Effector CD8-positive, alpha-beta T cell (primary cell): ENCODE measurements at places on chromosomes 5 and 9.

DNA sequence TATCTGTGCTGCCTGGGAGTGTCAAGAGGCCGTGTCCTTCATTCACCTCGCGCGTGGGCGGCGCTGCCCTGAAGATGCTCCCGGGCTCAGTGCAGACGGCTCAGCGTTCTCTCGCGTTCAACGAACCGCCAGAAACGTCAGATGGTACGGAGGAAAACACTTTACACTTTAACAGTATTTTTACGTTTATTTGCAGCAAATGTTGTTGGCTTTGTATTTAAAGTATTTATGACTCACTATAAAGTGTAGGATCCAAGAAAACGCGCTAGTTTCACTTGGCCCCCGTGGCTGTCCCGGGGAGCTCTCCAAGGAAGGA lies 544 bp upstream of the ERCC6L2 start:
- DNase-seq = peak; percentile 36

- DNase-seq = no peak
Observed at GRCh38 chr9:97388721-97389238, 23.1 kb upstream of the TDRD7 start.

- no peak for DNase-seq
Observed at GRCh38 chr5:175824676-175825075, 46.7 kb upstream of the CPLX2 start.

DNA sequence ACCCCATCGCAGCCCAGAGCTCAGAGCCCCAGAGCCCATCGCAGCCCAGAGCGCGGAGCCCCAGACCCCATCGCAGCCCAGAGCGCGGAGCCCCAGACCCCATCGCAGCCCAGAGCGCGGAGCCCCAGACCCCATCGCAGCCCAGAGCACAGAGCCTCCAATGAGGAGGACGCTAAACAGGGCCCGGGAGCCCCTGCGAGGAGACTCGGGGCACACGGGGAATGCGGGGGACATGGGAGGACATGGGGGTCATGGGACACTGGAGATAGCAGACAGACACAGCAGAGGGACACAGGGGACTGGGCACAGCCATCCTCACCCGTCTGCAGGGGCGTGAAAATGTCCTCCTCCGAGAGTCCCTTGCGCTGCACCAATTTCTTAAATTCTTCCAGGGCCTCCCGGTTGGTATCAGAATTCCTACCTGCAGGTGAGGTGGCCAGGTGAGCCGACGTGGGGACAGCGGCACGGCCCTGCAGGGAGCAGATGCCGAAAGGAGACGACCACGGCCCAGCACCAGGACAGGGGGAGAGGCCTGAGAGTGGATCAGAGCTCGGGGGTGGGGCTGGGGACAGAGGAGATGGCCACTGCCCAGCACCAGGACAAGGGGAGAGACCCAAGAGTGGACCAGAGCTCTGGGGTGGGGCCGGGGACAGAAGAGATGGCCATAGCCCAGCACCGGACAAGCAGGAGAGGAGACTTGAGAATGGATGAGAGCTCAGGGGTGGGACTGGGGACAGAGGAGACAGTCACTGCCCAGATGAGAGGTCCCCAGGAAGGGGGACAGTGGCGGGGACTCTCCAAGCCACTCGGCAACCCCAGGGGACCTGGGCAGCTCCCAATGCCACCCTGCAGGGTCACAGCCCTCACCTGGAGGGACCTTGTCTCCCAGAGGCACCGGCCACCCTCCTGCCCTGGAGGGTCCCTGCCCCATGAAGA lies 2.8 kb downstream of the OBP2B start:
- no peak for DNase-seq

DNA sequence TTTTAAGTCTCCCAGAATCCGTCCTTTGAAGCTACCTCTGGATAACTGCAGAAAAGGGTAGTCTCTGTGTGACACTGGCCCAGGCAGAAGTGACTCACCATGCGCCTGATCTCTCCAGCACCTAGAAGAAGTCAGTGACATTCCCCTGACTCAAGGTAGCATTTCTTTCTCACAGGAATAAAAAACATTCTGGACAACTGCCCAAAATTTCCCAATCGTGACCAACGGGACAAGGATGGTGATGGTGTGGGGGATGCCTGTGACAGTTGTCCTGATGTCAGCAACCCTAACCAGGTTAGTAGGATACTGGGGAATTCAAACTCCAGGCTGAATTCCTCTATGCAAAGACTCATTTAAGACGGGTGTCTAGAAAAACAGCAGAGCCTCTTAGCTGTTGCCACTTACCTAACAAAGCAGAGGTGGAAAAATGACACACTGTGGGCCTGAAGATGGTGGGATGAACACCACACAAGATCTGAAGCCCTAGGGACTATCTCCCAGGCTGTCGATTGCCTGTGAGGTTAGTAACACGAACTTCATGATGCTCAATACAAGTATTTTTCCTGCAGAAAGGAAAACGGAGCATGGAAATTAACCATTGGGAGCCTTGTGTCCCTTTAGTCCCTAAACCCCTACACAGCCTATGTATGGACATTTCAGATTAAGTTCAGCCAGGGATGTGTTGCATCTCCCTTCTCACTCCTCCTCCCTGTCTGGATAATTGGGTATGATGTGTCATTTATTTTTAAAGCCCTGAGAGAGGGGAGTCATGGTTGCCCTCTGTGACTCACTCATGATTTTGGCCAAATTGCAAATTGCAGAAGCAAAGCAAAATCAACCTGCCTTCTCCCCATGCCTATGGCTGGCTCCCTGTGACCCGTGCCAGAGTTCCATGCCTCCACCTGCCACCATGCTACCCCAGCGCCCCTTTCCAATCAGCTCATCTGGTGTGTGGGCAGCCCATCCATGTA lies 37.2 kb downstream of the THBS4 start:
- DNase-seq = no peak

DNA sequence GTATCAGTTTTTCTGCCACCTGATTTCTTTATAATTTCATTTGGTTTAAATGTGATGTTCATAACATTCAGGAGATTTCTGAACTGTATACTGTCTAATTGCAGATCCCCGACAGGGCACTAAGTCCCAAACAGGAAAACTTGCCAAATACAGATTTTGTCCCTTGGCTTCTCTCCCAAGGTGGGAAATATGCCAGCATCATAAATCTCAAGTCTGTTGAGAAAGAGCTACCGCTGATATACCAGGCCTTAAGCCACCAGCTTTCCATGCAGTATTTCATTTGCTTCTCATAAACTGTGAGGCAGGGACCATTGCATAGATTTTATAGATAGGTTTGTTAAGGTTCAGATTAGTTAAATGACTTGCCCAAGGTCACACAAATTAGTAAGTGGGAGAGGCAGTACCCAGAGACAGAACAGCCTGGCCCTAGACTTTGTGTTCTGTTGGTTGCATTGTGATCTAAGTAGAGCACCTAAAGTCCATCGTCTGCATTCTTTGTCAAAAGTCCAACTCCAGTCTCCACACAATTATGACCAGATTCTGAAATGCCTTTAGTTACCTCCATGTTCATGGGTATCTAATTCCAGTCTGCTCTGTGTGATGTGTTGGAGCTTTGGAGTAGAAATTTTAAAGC lies 16.2 kb downstream of the GPR21 start:
- DNase-seq = no peak

- no peak for DNase-seq
Observed at GRCh38 chr5:87020099-87020934, 247.4 kb upstream of the RASA1 start.

DNA sequence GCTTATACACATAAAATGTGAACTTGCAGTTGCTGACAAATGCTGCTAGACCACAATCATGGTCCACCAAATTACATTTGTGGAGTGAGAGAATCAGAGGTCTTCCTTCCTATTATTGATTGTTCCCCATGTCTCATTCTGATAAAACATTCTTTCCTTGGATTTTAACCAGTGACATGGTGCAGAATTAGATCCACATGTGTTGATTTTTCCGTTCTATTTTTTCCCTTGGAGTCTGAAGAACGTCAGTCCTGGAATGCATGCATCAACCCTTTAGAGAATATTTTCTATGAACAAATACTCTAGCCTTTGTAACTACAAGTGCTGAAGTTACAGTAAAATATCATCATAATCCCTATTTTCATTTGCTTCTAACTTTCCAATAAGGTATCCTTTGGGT lies 170.7 kb upstream of the SPRY4 start:
- DNase-seq = no peak

DNA sequence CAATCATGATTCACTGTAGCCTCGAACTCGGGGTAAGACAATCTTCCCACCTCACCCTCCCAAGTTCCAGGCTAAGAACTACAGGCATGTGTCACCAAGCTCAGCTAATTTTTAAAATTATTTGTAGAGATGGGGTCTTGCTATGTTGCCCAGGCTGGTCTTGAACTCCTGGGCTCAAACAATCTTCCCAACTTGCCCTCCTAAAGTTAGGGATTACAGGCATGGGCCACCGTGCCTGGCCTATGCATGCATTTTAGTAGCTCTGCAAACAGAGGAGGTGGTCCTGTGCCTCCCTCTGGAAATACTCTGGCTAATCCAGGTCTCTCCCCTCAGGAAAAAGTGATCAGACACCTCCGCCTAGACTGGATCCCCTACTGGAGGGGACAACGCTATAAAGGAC lies 21.5 kb upstream of the TRIM14 start:
- DNase-seq = no peak

DNA sequence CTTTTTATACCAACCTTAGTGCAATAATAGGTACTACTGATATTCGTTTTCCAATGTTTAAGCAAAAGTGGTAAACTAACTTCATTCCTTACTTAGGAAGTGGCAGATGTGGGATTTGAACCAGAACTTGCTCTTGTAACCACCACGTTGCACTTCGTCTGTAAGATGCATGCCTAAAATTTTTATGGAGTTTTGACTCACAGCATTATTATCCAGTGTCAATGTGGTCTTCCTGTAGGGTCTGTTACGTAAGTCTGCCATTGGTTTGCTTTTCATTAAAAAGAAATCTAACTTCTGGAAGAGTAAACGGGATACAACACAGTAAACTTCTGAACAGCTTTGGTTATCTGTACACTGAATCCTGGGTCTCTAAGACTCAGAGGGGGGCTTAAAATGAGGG lies 521.0 kb upstream of the WWC1 start:
- DNase-seq = no peak

- no peak for DNase-seq
Observed at GRCh38 chr9:90909747-90910283, 108.2 kb downstream of the SYK start.

DNA sequence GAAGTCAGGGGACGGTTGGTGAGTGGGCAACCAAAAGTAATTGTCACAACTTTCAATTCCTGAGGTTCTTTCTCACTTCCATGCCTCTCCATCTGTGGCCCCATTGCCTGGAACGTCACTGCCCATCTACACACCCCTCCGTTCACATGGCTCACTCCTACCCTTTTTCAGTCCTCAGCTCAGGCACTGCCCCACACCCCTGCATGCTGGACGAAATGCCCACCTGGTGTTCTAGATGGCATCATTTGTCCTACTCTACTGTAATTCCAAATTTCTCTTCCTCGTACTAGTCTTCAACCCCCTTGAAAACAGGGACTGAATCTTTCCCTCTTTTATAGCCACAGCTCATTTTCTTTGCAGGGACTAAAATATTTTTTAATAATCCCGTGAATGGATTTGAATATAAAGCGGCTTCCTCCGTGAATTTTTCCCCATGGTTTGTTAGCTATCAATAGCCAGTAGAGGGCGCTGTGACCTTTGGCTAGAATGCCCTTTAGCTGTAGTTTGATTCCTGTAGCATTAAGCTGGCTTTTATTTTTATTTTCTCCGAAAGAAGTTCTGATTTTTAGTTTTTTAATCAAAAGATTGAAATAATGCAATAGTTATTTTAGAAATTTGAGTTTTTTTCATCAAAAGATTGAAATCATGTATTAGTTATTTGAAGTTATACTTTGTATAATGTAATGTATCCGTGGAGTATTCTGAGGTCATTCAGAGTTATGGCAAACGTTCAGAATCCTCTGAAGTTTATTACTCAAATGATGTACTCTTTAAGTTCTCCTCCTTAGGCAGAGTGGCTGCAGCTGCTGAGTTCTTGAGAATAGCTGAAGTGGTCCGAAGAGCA lies 232.1 kb downstream of the SH3GL2 start:
- DNase-seq = no peak

GRCh38 chr5:144032375-144032774 lies 138.1 kb downstream of the YIPF5 start:
- DNase-seq = no peak

DNA sequence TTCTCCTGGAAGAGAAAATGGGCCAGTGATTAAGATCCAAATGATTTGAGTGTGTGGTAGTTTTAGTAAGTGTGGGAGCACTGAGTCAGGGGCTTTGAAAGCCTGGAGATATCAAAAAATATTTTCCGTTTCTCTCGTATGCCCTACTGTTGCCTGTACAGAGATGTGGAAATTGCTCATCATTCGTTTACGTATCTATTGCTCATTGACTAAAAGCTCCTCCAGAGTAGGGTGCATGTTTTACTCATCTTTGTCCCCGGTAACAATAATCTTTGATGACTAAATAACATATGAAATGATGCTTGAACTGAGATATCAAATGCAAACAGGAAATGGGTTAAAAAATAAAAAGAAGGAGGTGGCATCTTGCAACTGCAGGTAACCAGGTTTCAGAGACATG lies 114.2 kb upstream of the FST start:
- no peak for DNase-seq

DNA sequence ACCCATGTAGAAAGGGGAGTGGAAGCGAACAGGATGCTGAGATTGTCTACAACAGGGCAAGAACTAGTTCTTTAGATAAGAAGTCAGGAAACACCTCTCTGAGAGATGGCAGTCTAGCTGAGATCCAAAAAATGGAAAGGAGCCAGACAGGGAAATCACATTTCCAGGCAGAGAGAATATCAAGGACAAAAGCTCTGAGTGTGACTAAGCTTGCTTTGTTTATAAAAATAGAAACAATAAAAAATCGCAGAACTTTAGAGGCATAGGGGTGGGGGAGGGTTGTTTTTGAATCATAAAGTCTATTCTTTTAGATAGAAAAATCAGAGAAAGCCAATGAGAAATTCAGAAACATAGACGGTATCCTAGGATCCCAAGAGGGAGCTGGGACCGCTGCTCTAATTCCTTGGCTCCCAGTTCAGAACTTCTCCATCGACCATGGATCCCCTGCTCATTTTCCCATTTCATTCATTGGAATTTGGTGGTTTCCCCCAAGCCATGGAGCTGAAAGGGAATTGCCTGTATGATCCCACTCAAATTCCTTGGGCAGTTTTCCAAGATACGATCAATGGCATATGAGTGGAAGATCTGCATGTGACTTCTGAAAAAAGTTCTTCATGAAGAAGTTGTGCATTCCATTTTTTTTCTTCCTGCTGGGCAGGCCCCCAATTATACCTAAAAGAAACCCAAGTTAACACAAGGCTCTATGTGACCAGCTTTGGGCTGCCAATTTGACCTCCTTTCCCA lies 182.0 kb downstream of the GRIA1 start:
- DNase-seq = no peak

GRCh38 chr9:130028493-130029222 lies 14.3 kb downstream of the FNBP1 start:
- DNase-seq = no peak

DNA sequence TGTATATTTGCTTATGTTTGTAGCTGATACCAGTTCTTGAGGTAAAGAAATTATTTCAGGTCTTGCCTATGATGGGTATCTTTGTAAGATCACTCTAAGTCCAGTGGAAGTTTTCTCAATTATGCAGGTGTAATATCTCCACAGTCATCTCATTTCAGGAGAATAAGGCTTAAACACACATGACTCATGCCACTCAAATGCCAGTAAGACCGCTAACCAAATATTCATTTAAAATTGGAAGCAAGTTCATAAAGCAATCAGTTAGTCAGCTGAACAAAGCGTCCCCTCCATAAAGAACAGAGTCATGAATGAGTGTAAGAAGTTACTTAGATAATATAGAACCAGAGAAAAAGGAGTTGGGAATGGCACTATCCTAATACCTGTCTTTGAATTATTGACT lies 248.7 kb downstream of the LURAP1L start:
- no peak for DNase-seq

- no peak for DNase-seq
Observed at GRCh38 chr5:87413343-87413645, 564 bp upstream of the CCNH start.
